ENCODE measurements at places on chromosomes 12 and 14.
A peak's percentile ranks its signal among the peaks of the same experiment; 100 is the strongest.

- DNase-seq: no peak
These were observed 27.7 kb upstream of the CMA1 start for GRCh38 chr14:24535737-24536136.

DNA sequence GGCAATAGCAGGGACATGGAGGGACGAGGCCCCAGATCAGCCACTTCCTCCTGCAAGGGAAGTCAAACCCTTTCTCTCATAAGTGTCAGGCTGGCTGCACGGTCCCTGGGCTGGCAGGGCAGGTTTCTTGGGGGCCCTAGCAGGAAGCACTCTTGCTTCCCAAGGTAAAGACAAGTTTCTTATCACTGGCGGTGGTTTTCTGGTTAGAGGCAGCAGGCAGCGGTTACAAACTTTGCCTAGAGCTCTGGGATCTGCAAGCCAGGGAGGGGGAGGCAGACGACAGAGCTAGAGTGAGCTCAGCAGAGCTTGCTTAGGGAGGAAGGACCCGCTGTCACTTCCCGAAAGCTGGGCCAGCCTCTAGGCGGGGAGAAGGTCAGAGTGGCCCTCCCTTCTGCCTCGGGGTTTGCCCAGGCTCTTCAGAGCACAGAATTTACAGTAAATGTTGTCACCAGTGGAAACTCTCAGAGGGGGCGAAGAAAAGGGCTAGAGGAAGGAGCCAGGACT, 20.4 kb downstream of the BATF start:
- no peak for DNase-seq

GRCh38 chr12:95390932-95391331, 83.0 kb upstream of the METAP2 start:
- no peak for DNase-seq

- peak; percentile 80 for DNase-seq
These were observed 42.0 kb upstream of the GPR68 start for GRCh38 chr14:91286530-91286937.

DNA sequence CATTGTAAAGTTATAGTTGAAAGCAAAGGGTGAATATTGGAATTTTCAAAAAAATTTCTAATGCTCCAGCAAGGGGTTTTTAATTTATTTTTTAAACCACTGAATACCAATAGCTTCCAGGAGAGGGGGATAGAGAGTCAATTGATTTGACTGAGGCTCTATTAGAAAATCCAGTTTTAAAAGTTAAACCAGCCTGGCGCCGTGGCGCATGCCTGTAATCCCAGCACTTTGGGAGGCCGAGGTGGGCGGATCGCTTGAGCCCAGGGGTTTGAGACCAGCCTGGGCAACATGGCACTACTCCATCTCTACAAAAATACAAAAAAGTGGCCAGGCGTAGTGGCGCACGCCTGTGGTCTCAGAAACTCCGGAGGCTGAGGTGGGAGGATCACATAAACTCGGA, 150.1 kb downstream of the SLC38A4 start:
- peak; percentile 26 for DNase-seq

GRCh38 chr14:63214417-63215196, 10.4 kb downstream of the RHOJ start:
- DNase-seq: no peak

DNA sequence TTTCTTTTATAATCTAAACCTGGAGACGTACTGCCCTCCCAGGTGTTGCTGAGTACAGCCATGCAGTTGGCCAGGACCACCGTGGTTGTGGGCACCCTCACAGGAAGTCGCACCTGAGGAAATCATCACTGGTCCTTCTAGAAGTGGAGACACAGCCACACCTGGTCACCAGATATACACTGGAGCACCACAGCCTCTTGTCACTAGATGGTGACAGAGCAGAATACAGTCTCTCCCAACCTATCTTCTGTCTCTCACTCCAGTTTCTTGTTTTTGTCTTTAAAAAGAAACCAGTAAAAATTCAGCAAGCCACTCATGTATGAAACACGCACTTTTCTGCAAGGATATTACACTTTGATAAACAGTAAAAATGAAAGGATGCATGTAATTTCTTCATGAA, 43.1 kb upstream of the GPHB5 start:
- DNase-seq: no peak

All from nephron progenitor cell (in vitro differentiated cells).